Calu3 (cell line): ENCODE measurements at places on chromosomes 4 and X.
A peak's percentile ranks its signal among the peaks of the same experiment; 100 is the strongest.

DNA sequence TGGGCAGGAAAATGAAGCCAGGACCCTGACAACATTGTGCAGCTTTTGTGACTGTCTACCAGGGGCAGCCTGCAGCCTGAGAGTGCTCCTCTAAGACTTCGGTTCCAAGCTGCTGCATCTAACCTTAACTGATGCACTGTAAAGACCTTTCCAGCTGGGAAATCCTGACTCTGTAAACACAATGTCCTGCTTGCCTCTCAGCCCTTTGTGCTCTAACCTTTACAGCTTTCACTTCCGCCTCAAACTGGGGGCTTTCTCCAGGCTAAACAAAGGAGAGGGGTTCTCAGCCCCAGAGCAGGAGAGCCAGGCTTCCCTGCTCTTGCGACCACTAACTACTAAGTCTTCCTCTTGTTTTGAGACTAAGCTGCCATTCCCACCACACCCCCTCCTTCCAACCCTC is 19.3 kb upstream of the RASL11B start:
- DNase-seq = no peak

DNA sequence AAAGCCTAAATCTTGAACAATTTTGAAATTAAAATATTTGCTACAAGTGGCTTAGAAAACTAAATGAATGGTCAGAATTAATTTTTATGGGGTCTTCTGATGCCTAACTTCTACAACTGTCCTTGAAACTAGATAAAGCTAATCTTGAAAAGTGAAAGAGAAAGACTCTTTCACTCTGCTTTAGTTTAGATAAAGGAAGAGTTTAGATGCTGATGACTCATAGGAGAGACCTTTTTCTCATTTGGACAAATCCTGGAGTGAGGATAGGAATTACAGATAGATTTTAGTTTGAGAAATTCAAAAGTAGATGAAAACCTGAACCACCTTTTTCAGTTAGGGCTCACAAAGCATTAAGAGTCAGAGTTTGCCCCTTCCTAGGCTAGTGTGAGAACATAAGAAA is 342.3 kb upstream of the GRID2 start:
- no peak for DNase-seq

- DNase-seq = no peak
These were observed 4.6 kb upstream of the PKD2 start for GRCh38 chr4:88002786-88003185.

- DNase-seq = no peak
These were observed 49.9 kb upstream of the XIAP start for GRCh38 chrX:123809854-123810375.

- DNase-seq = no peak
These were observed 99.5 kb upstream of the USP38 start for GRCh38 chr4:143085224-143085623.

DNA sequence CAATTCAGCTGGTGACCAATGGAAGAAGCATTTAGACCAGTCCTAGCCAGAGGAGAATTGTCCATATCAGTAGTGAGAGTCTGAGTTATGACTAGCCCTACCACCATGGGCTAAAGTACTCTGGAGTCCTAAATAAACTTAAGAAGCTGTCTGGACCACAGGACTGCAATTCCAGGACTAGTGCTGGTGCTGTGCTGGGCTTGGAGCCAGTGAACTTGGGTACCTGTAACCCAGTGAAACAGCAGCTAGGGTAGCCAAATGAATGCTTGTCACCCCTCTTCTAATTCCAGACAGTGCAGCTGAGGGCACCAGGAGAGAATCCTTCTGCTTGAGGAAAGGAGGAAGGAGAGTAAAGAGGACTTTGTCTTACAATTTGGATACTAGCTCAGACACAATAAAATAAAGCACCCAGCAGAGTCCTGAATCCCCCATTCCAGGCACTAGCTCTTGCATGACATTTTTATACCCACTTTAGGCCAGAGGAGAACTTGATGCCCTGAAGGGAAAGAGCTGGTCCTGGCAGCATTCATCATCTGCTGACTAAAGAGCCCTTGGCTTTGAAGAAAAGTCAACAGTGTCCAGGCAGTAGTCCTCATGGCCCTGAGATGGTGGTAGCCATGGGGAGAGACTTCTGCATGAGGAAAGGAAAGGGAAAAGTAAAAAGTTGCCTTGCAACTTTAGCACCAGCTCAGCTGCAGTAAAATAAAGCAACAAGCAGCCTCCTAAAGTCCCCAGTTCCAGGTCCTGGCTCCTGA is 2675.7 kb downstream of the PCDH7 start:
- DNase-seq = no peak

DNA sequence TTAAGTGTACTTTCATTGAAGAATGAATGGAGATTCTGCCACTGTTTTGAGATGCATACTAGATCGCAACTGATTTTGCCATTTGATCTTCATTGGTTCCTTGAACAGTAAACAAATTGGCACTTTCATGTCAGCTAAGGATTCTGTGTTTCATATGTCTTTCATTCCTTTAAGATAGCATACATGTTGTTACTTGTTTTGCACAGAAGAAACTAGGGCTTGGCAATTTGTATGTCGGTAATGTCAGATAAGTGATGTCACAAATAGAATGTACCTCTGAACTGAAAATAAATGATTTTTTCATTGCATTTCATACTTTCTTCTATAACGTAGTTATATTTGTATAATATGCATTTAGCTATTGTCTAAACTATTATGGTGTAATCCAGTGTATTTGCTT is 73.2 kb upstream of the TENM3 start:
- DNase-seq = no peak

GRCh38 chr4:168304744-168305459 is 13.7 kb downstream of the DDX60 start:
- no peak for DNase-seq

GRCh38 chrX:49166914-49167739 is 4.6 kb downstream of the MAGIX start:
- peak; percentile 70 for DNase-seq

DNA sequence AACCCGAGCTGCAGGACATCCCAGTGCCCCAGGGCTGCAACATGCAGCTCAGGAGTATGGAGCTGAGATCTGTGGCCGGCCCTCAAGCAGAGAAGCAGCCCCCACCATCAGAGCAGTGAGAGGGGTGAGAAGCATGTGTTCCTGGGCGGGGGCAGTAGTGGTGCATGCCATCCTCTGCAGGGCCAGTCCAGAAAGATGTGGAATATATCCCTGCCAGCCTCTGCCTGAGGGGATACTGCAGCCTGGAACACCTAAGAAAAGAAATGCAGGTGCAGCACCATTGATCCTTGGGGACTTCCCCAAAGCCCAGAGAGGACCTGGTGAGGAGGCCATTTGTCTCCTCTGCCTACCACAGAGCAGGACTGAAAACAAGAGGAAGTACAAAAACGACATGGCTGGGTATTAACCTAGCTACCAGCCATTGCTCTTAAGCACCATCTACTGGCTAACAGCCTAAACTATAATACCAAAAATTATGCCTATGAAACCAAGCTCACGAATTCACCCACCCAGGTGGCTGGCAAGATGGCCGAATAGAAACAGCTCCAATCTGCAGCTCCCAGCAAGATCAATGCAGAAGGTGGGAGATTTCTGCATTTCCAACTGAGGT is 158.8 kb downstream of the ADGRA3 start:
- DNase-seq = no peak

DNA sequence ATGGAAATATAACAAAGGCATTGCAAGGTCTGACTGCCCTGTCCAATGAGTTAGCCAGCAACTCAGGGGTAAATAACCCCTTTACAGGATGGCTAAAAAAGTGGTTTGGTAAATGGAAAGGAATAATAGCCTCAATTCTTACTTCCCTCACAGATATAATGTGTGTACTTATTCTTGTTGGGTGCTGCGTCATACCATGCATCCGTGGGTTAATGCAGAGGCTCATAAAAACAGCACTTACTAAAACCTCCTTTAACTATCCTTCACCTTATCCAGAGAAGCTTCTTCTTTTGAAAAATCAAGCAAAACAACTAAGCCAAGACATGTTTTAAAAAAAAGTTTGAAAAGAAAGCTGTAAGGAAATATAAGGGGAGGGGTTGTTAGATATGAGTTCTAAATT is 301.0 kb downstream of the PAPSS1 start:
- DNase-seq = no peak

DNA sequence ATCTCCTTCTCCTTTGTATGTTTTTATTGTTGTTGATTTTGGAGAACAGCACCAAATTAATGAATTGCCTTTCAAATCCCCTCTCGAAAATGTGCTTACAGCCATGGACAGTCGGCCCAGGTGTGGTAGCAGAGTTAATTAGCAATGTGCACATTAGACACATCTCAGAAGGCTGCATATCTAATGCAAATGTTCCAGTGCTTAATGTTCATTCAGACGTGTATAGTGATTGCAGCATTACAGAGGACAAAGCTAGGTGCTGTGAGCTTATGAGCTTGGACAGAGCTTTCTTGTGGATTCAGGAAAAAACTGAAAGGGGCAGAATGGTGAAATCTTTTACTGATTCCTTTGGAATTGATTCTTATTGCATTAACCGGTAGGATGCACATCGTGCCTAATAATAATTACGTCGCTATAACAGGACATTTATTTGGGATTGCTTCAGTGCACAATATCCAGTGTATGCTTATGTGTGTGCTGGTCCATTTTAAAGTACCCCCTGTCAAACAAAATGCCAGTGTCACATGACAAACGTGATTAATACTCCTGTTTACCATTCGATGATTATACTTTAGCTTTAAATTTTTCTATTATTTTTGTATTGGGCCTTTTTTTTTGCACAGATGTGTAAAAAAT is 552.9 kb upstream of the EPHA5 start:
- DNase-seq = no peak

DNA sequence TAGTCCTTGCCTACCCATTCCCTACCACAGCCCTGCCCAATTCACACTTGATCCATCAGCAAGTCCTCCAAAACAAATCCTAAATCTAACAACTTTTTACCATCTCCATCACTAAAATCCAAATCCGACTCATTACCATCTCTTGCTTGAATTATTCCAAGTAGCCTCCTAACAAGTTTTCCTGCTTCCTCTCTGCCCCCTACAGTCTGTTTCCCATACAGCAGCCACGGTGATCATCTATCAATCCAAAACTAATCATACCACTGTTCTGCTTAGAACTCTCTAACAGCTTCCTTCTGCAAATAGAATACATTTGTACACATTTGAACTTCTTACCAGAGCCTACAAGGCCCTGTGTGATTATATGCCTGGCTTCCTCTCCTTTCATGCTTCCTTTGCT is 133.0 kb downstream of the SHROOM4 start:
- peak; percentile 5 for DNase-seq

DNA sequence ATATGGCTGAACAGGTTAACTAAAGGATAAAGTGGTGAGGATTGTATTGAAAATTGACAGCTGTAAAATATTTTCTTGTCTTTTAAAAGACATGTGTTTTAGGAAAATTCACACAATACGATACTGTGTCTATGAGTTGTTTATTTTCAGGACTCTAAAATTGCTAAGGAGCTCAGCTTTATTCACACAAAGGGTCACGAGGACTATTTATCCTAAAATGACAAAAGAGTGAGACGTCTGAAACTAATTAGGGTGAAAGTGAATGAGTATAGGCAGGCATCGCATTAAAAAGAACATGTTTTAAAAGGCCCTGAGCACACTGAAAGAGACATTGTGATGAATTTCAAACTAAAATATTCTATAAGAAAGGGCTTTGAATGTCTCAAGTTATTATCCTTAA is 304.7 kb downstream of the SH2D1A start:
- DNase-seq = no peak

DNA sequence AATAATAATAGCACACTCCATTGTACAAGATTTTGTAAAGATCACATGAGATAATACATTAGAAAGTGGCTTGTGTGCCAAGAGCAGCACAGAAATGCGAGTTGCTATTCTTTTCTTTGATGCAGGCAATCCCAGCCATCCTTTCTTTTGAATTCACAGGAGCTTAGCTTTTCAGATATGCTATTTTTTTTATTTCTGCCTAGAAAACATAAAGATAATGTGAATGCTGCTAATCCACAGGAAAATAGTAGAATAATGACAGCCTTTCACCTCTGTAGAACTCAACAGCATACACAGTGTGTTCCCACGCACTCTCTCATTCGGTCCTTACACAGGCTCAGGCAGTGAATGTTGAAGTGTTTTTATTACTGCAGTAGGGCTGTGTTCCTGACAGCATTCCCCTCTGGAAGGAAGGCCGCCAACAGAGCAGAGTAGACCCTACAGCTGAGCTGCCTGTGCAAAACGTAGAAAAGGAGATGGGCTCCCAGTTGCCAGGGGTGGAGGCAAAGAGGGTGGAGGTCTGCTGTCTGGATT is 138.8 kb upstream of the TAPT1 start:
- DNase-seq = no peak

DNA sequence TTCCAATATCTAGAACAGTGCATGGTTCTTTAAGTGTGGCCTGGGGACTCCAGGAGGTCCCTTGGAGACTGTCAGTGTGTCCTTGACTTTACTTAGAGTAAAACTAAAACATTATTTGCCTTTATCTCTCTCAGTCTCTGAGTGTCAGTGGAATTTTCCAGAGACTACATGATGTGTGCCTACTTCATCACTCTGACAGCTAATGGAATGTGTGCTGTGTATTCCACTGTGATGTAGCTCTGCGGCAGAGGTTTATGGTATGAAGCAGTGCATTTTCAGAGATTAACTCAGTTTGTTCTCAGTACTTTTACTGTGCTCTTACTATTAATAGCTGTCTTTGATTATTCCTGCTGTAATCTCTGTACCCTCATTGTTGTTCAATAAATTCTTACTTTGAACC is 85.6 kb downstream of the MANBA start:
- no peak for DNase-seq

DNA sequence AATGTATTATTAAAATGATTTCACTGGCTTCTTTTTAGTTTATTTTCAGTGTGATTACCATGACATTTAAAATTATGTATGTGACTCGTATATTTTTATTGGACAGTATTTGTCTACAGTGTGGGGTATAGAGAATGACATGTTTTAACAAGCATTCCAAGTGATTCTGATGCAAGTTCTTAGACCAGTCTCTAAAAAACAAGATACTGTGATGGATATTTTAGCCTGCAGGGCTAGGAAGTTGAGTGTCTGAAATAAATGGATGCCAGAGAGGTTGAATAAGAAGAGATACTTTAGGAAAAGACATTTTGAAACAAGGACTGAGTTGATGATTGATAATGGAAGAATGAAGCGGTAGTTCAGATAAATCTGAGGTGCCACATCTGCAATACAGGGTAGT is 3.5 kb upstream of the MAD2L1 start:
- no peak for DNase-seq

DNA sequence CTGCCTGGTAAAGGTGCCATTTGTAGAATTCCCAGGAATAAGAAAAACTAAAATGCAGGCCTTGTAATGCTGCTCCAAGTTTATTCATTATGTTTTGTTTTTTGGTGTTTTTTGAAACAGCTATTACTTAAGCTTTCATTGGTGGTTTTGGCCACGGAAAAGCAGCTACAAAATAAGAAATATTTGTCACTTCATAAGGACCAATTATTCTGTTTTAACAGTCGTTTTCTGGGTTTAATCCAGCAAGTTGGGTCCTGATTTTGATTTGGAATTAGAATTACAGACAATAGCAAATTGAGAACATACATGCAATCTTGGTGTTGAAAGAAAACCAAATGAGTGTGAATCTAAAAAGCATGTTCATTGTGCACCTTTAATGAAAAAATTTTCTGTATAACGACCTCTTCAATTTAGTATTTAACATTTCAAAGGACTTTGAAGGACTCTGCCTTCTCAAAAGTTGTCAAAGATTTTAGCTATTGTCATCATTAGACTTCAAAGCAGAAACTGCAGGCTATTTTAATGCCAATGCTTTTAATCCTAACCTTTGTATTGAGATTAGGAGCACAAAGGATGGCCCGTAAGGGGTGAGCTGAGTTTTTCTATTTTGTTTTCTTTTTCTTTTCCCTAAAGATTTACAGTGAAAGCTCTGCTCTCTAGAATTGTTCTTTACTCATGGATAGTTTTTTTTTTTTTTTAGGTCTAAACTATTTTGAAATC is 26.7 kb upstream of the STOX2 start:
- no peak for DNase-seq
